ENCODE measurements at places on chromosomes 3 and 15.

GRCh38 chr3:197555281-197556261, at the start of gene BDH1:
TSS of gene BDH1 (minus strand) at chr3:197555968. CDS start at chr3:197546443, 9,525 bp downstream.
- peak; percentile 68 for DNase-seq

DNA sequence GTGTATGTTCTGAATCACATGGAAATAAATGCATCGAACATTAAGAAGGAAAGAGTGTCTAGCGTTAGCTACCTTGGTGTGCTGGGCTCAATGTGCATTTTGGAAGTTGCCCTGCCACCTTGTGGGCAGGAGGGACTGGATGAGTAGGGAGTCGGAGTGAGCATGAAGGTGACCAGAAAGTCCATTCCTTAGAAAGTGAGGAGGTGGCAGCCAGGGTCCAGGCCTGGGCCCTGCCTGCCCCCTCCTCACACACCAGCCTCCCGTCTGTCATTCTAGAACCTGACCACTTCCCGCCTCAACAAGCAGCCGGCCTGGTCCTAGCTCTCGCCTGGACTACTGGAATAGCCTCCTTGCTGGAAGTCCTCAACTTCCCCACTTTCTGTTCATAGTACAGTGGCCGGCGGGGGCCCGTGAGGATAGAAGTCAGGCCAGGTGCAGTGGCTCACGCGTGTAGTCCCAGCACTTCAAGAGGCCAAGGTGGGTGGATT, 10.2 kb upstream of the GATA2 start:
- DNase-seq, result peak; percentile 59

- peak; percentile 86 for DNase-seq
Observed at GRCh38 chr15:68924866-68925560, 5.3 kb upstream of the SPESP1 start.

DNA sequence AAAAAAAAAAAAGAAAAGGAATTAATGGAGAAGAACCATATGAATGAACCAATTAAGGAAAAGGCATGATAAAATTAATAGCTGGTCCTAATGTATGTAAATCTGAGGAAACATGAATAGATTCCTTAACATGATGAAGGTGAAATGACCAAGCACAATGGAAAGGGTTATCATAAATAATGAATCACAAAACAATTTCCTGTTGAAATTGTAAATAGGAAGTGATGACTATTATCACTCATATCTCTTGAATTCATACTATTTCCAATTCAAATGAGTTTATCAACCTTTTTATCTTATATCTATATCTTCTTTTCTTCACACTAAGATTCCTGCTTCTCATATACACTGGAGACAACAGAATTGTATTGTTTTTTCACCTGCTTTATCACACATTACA, 32.0 kb downstream of the AADACL2 start:
- no peak for DNase-seq

GRCh38 chr3:13408890-13409289, 11.2 kb downstream of the NUP210 start:
- DNase-seq, result no peak

- DNase-seq, result no peak
Observed at GRCh38 chr3:64163755-64164148, 61.5 kb downstream of the PRICKLE2 start.

- DNase-seq, result no peak
Observed at GRCh38 chr3:170767576-170767941, 102.4 kb downstream of the RPL22L1 start.

GRCh38 chr3:16109929-16110328, 64.6 kb upstream of the GALNT15 start:
- DNase-seq, result no peak

GRCh38 chr3:176950743-176951142, 246.5 kb downstream of the TBL1XR1 start:
- no peak for DNase-seq

DNA sequence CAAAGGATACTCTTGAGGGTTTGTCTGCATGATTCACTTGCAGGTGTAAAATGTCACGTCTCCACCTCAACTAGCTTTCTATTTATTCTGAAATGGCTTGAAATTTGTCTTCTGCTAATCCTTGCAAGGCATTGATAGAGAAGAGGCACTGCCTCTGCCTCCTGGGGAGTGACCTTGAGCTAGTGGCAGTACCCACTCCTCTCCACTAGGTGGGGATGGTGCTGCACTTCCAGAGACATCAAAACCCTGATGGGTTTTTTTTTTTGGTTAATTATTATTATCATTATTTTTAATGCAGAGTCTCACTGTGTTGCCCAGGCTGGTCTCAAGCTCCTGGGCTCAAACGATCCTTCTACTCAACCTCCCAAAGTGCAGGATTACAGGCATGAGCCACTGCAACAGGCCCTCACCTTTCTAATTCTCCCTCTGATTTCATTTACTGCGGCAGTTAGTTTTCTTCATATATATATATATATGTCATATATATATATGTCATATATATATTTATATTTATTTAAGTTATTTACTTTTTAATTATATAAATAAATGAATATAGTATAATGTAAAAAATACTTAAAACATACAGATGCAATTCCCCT, 117.6 kb upstream of the EIF1B start:
- no peak for DNase-seq

- DNase-seq, result no peak
Observed at GRCh38 chr3:104785947-104786346, 580.8 kb upstream of the ALCAM start.

DNA sequence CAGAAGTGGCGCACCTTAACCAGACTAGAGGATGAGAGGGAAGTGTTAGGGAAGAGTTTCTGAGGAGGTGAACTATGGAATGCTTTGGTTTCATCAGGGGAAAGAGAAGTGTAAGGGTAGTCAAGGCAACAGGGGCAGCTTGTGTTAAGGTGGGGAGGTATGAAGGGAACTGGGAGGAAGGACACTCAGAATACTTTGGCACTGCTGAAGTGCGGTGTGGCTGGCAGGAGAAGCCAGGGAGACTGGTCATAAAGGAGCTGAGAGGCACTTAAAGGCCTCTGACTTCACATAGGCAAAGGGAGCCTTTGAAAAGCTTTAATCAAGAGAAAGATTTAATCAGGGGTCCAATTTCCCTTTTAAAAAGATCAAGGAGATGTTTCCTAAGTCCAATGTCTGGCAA, 129.0 kb downstream of the ERC2 start:
- DNase-seq, result no peak

- DNase-seq, result no peak
Observed at GRCh38 chr3:196281962-196282361, 5.6 kb downstream of the PCYT1A start.

DNA sequence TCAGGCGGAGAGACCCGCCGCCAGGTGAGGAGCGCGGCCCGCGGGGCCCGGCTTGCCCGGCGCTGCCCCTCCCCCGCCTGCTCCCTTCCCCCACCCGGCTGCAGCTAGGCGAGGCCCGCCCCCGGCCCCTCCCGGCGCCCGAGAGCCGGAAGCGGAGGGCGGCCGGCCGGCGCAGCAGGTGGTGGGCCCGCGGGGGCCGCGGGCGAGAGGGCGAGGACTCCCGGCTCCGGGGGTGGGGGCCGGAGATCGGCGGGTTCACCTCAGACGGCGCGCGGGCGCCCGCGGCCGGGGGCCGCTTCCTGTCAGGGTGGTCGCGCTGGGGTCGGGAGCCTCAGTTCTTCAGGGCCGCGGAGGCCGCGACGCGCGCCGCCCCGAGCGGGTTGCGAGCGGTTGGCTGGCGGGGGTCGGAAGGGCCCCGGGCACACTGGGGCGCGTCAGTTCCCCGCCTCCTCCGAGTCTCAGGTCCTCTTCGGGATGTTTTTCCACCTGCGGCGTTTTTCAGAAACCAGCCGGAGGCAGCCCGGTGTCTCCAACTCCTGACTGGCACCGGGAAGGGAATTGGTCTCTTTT, 395 bp downstream of the ZFAND6 start:
- DNase-seq, result peak; percentile 74

DNA sequence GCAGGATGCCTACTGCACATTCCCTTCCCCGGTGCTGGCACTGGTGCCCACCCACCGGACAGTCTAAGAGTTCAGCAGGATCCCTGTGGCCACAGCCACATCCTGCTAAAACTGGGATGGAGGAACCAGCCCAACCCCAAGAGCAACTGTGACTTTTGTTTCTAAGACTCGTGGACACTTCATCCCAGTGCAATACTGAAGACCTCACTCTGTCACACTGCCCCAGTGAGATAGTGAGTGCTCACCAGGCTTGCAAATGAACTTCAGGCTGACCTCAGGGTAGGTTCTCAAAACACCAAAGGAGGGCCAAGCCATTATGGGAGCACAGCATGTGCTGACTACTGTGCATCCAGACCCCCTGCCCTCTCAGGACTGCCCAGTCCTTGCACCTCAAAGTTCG, 46.7 kb upstream of the MTMR14 start:
- DNase-seq, result no peak

DNA sequence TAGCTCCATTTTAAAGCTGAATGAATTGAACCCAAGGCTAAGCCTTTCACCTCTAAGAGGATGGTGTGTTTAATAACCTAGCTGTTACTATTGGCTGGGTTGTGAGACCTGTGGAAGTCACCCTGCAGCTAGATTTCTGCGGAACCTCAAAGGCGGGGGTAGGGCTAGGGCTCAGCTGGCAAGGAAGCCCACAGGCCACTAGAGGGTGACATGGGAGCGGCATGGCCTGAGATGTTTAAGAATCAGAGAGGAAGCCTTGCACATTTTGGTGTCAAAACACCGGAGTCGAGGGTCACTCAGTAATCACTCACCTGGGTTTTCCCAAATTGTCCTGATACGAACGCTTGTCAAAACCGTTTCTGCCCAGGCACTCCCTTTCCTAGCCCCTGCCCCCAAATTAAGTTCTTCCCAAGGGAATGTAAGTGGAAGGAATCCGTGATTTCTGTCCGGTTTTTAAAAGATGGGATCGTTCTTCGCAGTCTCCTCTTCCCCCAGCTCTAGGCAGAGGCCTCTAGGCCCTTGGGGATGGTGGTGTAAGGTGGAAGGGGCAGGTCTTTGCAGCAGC, 3.8 kb upstream of the ACAD9 start:
- DNase-seq, result peak; percentile 86

DNA sequence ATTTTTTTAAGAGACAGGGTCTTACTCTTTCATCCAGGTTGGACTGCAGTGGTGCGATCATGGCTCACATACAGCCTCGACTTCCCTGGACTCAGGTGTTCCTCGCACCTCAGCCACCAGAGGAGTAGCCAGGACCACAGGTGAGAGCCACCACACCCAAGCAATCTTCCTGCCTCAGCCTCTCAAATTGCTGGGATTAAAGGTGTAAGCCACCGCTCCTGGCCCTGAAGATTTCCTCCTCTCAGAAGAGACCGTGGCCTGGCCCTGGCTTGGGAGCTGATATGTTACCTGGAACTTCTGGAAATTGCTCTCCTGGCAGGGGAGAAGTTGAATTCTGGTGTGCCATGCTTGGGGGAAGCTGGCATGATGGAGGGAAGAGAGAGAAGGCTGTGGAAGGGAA, 36.2 kb downstream of the PPCDC start:
- DNase-seq, result no peak

GRCh38 chr15:67905628-67906027, 65.8 kb upstream of the RNU6-1 start:
- no peak for DNase-seq

- DNase-seq, result no peak
Observed at GRCh38 chr3:46202535-46202934, 5.6 kb downstream of the CCR1 start.

GRCh38 chr3:134801204-134801958, 6.3 kb downstream of the EPHB1 start:
- DNase-seq, result no peak

GRCh38 chr3:177414093-177414492, 216.8 kb upstream of the TBL1XR1 start:
- DNase-seq, result no peak

DNA sequence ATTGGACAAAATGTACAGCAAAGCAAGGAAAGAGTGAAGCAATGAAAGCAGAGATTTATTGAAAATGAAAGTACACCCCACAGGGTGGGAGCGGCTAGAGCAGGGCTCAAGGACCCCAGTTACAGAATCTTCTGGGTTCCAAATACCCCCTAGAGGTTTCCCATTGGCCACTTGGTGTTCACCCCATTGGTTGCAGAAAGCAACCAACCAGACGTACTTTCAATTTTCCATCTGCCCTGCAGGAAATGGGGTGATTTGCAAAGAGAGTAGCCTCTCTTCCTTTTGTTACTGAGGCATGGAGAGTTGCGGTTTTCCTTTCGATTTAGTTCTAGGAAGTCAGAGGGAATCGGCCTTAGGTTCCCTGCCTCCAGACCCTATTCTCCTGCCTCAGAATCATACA, 2.4 kb downstream of the PML start:
- no peak for DNase-seq

DNA sequence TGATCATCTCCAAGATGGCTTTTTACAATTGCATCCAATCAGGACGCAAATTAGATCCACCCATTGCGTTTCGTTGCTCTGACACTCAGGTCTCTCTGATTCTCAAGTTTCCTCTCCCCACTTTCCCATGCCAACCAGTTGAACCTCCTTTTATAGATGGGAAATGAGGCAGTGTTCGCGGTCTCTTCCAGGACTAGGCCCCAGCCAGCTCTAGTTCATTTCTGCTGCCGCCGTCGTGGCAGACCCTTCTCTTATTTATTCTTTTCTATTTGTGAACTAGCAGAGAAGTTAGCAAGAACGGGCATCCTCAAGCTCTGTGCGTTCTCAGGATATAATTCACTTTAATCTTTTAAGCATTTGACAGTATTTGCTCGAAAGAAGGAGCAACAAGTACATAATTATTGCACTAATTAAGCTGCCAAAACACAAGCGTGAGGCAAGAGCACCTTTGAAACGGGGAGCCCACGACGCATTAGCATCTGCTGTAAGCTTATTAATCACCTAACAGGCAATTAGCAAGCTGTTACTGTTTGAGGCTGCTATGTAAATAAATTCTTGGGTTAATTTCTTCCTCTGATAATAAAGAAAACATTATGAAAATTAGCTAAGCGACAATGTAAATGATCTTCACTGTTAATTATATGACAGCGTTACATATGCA, 246.4 kb upstream of the TLE3 start:
- DNase-seq, result peak; percentile 50

GRCh38 chr3:105835606-105836005, 33.2 kb downstream of the CBLB start:
- no peak for DNase-seq

- no peak for DNase-seq
Observed at GRCh38 chr15:35833581-35833980, 287.6 kb upstream of the DPH6 start.

DNA sequence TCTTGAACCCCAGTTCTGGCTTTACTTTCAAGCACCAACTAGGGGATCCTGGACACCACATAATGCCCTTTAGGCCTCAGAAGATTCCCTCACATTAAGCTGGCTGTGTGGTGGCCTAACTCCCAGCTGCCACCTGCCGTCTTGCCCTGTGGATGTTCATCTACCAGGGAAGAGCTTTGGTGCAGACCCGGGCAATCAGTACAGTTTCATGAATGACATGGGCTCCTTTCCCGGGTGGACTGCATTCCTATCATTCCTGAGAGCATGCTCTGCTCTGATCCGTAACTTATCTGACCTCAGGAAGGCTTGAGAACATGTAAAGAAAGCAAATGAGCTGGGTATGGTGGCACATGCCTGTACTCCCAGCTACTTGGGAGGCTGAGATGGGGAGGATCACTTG, 50.0 kb upstream of the GSK3B start:
- peak; percentile 87 for DNase-seq

DNA sequence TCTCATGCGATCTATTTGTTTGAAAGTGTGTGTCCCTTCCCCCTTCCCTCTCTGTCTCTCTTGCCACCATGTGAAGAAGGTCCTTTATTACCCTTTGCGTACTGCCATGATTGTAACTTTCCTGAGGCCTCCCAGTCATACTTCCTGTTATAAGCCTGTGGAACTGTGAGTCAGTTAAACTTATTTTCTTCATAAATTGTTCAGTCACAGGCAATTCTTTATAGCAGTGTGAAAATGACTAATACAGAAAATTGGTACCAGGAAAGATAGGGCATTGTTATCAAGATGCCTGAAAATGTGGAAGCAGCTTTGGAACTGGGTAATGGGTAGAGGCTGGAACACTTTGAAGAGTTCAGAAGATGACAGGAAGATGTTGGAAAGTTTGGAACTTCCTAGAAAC, 743.7 kb upstream of the NECTIN3 start:
- no peak for DNase-seq

All from islet precursor cell (in vitro differentiated cells).